ENCODE measurements at places on chromosomes 3 and 15.

DNA sequence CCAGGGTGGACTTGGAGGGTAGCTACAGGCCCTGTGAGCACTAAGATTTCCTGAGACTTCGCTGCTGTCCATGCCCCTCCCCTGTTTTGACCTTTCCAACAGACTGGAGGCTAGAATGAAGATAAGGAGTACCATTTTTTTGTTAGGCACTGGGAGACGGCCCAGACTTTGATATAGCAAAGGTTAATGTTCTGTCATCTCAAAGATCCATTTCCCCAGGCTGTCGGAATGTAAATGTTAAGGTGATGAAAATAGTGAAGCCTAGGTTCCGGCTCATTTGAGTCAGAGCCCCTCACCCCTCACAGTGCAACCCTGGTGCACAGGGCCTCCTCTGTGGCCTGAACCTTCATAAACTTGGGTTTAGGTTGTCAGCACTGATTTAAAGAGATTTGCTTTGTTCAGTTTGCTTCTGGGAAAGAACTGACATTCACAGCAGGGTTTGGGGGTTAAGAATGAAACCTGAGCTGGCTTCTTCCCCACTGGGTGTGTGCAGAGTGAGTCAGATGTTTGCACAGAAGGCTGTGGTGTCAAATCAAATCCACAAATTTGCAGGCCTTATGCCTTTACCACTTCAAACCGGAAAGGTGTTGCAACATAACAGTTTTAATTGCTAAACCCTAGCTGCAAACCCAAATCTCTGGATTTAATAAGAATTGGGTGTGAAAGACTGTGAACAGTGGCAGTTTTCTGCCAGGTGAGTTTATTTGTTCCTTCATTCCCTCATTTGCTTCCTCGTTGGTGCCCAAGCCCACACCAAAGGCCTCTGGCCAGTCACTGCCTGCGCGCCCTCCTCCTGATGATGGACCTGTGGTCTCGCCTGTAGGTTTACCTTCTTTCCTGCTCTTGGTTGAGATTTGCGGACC, 20.6 kb upstream of the KCTD6 start:
- DNase-seq: peak; percentile 97

DNA sequence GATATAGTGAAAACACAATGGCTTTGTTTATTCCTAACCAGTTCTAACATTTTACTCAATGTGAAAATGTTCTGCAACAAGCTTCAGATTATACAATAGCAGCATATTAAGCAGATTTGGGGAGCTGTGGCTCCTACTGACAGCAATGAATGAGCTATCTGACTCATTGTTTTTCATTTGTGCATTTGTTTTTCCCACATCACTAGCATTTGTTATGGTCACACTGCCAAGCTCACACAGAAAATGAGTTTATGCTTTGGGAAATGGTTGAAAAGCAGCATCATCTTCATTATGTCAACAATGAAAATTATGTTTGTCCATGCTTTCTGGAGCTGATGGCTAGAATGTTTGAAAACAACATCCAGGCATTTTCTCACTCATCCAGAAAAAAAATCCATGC, 53.5 kb downstream of the ZPLD1 start:
- no peak for DNase-seq

DNA sequence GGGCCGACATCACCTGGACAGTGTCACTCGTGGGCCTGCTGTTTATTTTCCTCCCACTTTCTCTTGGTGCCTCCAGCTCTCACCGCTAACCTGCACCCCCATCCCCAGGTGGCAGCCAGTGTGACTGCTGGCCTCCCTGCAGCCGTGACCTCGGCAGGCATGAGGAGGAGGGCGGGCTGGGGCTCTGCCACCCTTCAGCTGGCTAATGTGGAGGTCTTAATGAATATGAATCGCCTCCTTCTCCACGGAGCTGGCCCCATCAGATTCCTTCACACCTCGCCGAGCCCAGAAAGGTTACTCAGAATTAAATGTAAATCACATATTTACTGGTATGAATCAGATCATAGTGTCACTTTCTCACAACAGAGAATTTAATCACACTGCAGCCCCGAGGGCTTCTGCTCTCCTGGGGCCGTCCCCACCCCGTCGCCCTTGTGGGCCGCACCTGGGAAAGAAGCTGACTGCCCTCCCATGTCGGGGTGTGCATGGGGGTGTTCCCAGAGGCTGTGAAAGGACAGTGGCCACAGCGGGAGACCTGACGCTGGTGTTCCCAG, 171.1 kb upstream of the TLE3 start:
- no peak for DNase-seq

DNA sequence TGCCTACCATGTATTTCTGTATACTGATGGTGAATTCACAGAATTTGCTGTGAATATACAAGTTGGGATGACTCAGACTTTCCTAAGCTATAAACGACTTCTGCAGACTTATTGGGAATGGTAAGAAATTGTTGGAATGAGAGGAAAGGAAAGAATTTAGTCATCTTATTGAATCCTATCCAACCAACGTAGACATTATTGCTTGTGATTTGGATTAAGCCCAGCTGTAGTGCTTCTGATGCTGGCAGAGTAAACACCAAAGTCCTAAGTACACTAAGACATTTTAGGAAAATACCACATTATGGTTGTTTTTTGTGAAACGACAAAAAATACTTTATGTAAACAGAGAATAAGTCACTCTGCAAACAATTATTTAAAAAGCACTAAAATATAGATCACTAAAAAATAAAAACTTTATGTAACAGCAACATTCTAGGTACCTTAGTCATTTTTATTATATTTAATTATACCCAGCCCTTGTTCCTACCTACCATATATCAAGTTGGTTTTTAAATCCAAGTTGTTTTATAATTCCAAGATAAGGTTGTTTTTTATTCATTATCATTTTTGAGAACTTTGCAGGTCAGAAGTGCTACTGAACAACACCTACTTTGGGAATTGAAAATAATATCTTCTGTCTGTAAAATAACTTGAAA, 99.2 kb upstream of the MLF1 start:
- DNase-seq: peak; percentile 95

- no peak for DNase-seq
Measured at GRCh38 chr15:80500021-80500420, 95.8 kb downstream of the ARNT2 start.

- no peak for DNase-seq
Measured at GRCh38 chr3:195752546-195753331, 32.0 kb downstream of the MUC20 start.

- DNase-seq: no peak
Measured at GRCh38 chr15:33526532-33526931, 215.8 kb downstream of the RYR3 start.

- no peak for DNase-seq
Measured at GRCh38 chr15:80277147-80277546, 25.1 kb upstream of the CTXND1 start.

DNA sequence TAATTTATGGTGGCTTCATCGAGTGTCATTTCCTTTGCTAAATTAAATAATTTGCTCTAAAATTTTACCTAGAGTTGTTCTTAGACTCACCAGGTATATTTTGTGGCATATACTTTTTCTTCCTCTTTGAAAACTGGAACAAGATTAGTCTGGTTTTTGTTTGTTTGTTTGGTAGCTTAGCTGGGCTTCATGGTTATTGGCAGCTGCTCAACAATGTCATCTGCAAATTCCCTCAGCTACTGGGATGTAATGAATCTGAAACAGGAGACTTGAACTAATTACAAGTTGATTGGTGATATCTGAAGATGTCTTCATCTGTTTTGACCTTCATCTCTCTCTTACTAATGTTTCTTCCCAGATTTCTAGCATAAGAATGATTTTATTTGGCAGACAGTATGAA, 270.5 kb upstream of the P2RY1 start:
- peak; percentile 3 for DNase-seq

- DNase-seq: no peak
Measured at GRCh38 chr3:103271575-103271974, 836.8 kb downstream of the ZPLD1 start.

DNA sequence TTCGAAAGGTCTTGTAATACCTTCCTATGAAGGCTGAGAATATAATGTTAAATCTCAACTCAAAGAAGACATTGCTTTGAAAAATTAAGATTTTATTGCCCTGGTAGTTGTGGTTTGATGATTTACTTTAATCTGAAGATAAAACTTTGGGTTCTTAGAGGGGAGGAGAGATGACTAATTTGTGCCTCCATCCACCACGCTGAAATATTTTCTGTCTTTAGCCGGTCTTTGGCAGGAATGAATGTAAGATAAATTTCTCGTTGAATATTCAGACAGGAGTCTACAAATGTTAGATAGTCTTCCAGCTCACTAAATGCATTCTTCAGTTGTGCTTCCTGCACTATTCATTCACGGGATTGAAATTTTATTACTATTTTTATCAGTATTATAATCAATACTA, 844.3 kb upstream of the NR2F2 start:
- no peak for DNase-seq

GRCh38 chr3:195522254-195523023, 20.7 kb downstream of the PPP1R2 start:
- peak; percentile 40 for DNase-seq

Data from fibroblast of skin of right quadriceps (primary cell).